ENCODE measurements at places on chromosomes 7 and 10. TPM values are rescaled to one million over a fixed set of nuclear protein-coding genes. Genes with fewer than 3 reads are reported as not detected.

NPTX2 gene
- not detected for total RNA-seq

TSPAN12 gene
- total RNA-seq: not detected

HIP1 gene
- total RNA-seq: 6.9 TPM

HOXA11 gene
- not detected for total RNA-seq

STOX1 gene
- total RNA-seq: 0.12 TPM

KCND2 gene
- total RNA-seq: not detected

TMEM140 gene
- 24.5 TPM for total RNA-seq

SPDYE1 gene
- 0.18 TPM for total RNA-seq

SPDYE16 gene
- not detected for total RNA-seq

MLXIPL gene
- total RNA-seq: not detected

CLCN1 gene
- total RNA-seq: not detected

TAS2R39 gene
- total RNA-seq: not detected

TMEM273 gene
- total RNA-seq: 11.3 TPM

PILRA gene
- 3.1 TPM for total RNA-seq

DLG5 gene
- 9.7 TPM for total RNA-seq

RASA4 gene
- 58.5 TPM for total RNA-seq

TAS2R38 gene
- total RNA-seq: not detected

PNLIPRP3 gene
- total RNA-seq: not detected

IKZF1 gene
- 301 TPM for total RNA-seq

PLPP4 gene
- total RNA-seq: not detected

POU6F2 gene
- total RNA-seq: 0.29 TPM

SLC29A3 gene
- total RNA-seq: 3.2 TPM

GNAT3 gene
- not detected for total RNA-seq

SYT15B gene
- not detected for total RNA-seq

NUTM2E gene
- total RNA-seq: not detected

MUC3A gene
- total RNA-seq: not detected

KLF14 gene
- total RNA-seq: not detected

CPED1 gene
- 0.99 TPM for total RNA-seq

ZNF485 gene
- total RNA-seq: 2.4 TPM

RBP3 gene
- total RNA-seq: not detected

HOXA5 gene
- 0.26 TPM for total RNA-seq

ZP3 gene
- 6.1 TPM for total RNA-seq

TMEM236 gene
- 0.07 TPM for total RNA-seq

OR2A12 gene
- not detected for total RNA-seq

HOXA10 gene
- total RNA-seq: not detected

NIPSNAP2 gene
- 42.5 TPM for total RNA-seq

TMEM176B gene
- total RNA-seq: not detected

MYH16 gene
- total RNA-seq: not detected

PSD gene
- 2.9 TPM for total RNA-seq

CYP2E1 gene
- 12.3 TPM for total RNA-seq

PDE6C gene
- not detected for total RNA-seq

UCN3 gene
- not detected for total RNA-seq

CCDC146 gene
- total RNA-seq: 14.7 TPM

SPDYE2B gene
- total RNA-seq: not detected

EBLN1 gene
- total RNA-seq: not detected

SDK1 gene
- total RNA-seq: 0.13 TPM

ACTL6B gene
- not detected for total RNA-seq

NKX2-3 gene
- total RNA-seq: not detected

C10orf53 gene
- not detected for total RNA-seq

HEPACAM2 gene
- total RNA-seq: not detected

MOGAT3 gene
- total RNA-seq: not detected

TMEM184A gene
- not detected for total RNA-seq

GRM8 gene
- total RNA-seq: not detected

BTBD16 gene
- total RNA-seq: not detected

GDF2 gene
- not detected for total RNA-seq

GSTK1 gene
- total RNA-seq: 433 TPM

PHKG1 gene
- 6.2 TPM for total RNA-seq

AQP1 gene
- 0.83 TPM for total RNA-seq

KEL gene
- 3.3 TPM for total RNA-seq

OR6V1 gene
- not detected for total RNA-seq

Measured in T-helper 17 cell (primary cell).